Fibroblast of skin of back (primary cell): ENCODE measurements at places on chromosomes 5 and 9.

DNA sequence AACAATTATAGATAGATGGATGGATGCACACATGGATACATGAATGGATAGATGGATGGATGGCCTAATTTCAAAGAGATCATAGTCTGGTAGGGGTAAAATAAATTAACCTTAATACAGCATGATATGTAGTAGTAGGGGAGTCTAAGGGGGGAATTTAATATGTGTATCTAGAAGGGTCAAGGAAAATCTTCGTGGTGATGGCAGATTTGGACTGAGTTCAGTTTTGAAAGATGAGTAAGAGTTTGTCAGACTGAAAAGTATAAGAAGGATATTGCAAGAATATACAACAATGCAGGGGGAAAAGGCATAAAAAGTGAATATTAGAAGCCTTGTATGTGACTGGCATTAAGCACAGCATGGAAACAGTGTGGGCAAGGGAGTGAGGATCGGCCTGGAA is 98.7 kb downstream of the ZNF462 start:
- peak; percentile 35 for DNase-seq

GRCh38 chr5:38297830-38298608 is 39.7 kb downstream of the EGFLAM start:
- DNase-seq = no peak

- DNase-seq = peak; percentile 24
Measured at GRCh38 chr9:91750343-91750742, 199.7 kb downstream of the ROR2 start.

GRCh38 chr5:145921211-145921610 is 15.2 kb upstream of the SH3RF2 start:
- DNase-seq = no peak

DNA sequence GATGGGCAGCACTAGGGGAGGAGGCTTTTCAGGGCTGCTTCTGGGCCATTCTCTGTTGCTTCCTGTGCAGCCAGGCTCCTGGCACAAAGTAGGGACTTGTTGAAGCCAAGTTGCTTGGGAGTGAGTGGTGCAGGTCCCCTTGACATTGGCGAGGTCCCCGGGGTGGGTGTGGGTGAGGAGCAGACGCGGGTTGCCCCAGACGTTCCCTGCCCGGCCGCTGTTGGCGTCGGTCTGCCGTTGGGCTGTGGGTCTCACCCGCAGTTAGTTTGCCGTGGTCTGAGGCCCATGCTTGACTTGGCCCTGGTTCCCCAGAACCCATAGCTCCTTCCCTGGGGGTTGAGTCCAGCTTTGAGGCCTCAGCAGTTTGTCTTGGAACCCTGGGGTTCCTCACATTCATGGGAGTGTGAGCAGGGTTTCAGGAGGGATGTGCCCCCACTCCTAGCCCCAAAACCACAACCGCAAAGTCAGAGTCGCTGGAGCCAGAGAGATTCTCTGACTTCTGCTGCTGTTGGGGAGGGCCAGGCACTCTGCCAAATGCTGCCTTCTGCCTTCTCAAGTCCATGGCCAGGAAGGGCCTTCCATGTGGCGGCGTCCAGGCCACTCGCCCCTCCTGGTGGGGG is 77.5 kb downstream of the RXRA start:
- peak; percentile 87 for DNase-seq

GRCh38 chr5:175690025-175690424 is 32.2 kb downstream of the HRH2 start:
- no peak for DNase-seq

DNA sequence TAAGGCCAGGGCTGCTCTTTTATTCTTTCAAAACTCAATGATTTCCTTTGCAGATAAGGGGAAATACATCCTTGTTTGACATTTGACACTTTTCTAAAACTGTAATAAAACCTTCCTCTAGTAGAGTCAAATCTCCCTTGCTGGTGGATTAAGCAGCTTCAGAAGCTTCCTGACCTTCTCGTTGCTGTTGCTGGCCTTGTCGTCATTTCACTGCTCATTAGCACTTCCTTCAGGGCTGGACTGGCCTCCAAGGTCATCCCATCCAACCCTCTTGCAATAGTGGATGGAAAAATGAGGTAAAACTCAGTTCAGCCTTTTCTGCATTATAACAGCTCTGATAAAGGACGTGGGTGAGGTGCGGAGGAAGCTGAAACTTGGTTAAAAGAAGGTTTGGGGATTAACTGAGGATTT is 1.1 kb upstream of the ADAMTSL1 start:
- no peak for DNase-seq

DNA sequence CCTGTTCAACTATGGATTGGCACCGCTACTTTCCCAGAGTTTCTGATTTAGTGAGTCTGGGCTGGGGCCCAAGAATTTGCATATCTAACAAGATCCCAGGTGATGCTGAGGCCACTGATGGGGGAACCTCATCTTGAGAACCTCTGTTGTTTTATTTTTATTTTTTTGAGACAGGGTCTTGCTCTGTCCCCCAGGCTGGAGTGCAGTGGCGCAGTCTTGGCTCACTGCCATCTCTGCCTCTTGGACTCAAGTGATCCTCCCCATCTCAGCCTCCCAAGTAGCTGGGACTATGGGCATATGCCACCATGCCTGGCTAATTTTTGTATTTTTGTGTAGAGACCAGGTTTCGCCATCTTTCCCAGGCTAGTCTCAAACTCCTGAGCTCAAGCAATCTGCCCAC is 35.7 kb downstream of the LMX1B start:
- DNase-seq = no peak

DNA sequence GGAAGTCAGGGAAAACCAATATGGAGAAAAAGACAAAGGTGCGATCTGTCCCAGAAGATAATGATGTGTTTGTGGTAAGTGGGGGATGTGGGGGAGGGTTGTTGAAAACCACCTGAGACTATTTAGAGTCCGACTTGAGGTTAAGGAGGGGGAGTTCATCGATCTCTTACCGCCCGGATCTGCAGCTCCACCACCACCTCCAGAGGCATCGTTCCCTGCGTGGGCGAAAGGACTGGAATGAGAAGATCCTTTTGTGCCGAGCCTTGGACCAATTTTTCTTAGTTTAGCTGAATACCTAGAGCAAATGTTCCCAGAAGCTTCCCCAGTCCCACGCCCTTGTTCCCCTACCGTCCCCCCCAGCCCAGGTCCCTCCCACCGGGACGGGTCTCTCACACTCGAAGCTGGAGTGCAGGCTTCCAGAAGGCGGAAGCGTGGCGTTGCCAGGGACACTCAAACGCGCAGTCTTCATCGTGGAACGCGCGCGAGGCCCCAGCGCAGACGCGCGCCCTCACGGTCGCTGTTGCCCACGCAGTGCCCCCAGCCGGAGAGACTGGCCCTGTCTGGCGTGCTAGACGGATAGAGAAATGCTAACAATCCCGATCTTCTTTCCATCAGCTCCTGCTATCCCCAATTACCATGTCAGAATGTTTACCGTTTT is at the start of gene SPATA6L:
Gene SPATA6L (minus strand): TSS at position 439 of the 658 bp plus-strand sequence. CDS start 230 bp downstream, at position 209.
- peak; percentile 47 for DNase-seq

GRCh38 chr9:121962421-121962820 is 130.7 kb downstream of the TTLL11 start:
- peak; percentile 11 for DNase-seq
